Occipital lobe (tissue), 3 donors: ENCODE measurements at places on chromosomes 12 and 14. TPM values are rescaled to one million over a fixed set of nuclear protein-coding genes. Genes with fewer than 3 reads are reported as not detected.

Gene JDP2
- 4.2 TPM for total RNA-seq

Gene MON2
- 90.8 TPM for total RNA-seq

Gene COX8C
- total RNA-seq: not detected

Gene ACSS3
- total RNA-seq: 8.9 TPM

GRCh38 chr14:58701156-58701555 lies 63.4 kb downstream of the DACT1 start:
- DNase-seq: no peak

GRCh38 chr12:92615703-92616102 lies 87.1 kb upstream of the PLEKHG7 start:
- DNase-seq: no peak

DNA sequence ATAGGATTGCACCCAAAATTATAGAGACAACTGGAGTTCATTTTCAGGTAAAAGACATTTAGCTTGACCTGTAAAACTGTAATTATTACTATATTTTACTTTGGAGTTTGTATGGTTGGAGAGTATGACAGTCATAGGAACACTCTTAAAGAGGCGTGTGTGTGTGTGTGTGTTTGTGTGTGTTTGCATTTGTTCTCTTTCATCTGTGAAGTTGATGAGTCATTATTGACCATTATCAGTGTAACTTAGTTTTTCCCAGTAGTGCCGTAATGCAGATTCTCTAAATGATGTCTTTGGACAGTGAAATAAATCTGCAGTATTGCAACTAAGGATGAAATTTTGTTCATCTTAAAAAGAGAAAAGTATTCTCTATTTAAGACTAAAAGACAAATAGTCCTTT lies 13.0 kb downstream of the WASHC4 start:
- no peak for DNase-seq

- DNase-seq: no peak
Observed at GRCh38 chr14:76904740-76905569, 78.7 kb downstream of the LRRC74A start.
